ENCODE measurements at places on chromosomes 12 and 14. TPM values are rescaled to one million over a fixed set of nuclear protein-coding genes. Genes with fewer than 3 reads are reported as not detected.

FRS2 gene
- 57.3 TPM for total RNA-seq

DNA sequence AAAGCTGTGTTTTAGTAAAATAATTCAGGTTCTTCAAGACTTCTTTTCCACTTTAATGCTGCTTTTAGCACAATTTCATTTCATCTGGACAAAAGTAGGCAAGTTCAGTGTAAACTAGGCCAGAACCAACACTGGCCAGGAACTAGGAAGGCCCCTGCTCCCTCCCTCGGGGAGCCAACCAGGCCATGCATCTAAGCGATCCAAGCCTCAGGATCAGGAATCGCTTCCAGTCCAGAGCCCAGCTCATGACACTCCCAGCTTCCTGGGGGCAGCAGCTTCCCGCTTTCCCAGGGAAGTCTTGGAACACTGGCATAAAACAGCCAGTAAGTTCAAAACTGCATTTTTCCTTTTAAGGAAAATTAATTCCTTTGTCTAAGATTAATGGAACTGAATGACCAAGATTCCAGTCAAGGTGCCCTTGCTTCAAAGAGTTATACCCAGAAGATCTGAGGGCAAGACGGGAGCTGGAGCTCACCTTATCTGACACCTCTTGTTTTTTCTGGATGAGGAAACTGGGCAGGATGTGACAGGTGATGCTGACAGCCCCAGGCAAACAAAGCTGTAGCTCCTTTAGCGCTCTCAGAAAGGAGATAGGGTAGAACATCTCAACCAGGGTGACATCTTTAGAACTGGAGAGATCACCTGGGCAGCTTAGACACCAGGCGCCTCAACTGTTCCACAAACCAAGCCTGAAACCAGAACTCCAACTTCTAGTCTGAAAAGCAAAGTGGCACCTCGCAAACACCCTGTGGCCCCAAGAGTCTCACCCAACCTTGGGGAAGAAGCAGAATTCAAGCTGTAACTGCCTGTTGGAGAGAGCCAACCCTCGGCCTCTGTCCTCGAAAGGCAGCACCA is 61.4 kb upstream of the PNMA1 start:
- no peak for DNase-seq

GRCh38 chr14:101844751-101845150 is 83.2 kb downstream of the PPP2R5C start:
- DNase-seq, result no peak

DNA sequence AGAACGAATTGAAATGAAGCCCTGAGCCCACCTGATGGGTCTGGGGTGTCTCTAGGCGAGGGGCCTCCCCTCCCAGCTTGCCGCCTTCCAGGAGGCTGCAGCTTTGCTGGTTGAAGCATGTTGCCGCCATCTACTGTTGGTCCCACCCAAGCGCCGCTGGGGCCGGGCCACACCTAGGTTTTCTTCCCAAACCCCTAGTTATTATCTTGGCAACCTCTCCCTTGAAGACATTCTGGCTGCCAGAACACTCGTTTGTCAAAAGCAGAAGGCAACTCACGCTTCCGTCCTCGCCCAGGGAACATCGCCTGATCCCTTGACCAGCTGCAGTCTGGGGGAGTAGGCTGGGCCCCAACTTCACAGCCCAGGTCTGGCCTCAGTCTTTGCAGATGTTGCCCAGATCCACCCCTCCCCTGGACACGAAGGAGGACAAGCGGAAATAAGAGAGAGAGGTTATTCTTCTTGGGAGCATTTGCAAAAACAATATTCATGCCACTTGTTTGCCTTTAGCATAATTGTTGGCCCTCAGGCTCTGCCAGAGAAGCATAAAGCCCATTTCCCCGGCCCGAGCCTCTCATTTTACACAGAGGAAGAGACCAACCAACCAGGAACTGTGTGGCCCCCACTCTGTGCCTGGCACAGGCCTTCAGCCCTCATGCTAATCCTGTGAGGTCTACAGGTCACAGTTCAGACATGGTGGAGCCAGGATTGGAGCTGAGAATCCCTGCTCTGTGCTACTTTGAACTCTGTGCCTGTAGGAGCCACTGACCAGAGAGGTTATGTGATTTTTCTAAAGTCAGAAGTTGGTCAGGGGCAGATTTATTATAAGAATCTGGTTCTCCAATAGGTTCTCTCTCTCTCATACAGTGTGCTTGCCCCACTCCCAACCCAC is 6.8 kb downstream of the EMP1 start:
- peak; percentile 68 for DNase-seq

- no peak for DNase-seq
Measured at GRCh38 chr12:121733849-121734248, 21.3 kb downstream of the TMEM120B start.

GRCh38 chr14:65421201-65421981 is 8.9 kb downstream of the FUT8 start:
- DNase-seq, result peak; percentile 63

GRCh38 chr12:66365718-66366490 is 63.6 kb downstream of the HELB start:
- no peak for DNase-seq

Measured in fibroblast of villous mesenchyme (primary cell).